NCI-H82 (cell line): ENCODE measurements at places on chromosomes 11 and 22.

DNA sequence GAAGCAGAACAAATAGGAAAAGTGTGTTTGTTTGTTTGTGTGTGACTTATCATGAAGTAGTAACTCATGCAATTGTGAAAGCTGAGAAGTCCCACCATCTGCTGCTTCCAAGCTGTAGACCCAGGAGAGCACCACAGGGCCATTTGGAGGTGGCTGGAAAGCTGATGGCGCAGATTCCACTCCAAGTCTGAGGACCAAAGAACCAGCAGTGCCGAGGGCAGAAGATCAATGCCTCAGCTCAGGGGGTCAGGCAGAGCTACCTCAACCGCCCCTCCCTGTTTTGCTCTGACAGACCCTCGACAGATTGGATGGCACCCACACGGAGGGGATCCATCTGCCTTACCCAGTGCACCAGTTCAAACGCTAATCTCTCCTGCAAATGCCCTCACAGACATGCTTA lies 896.2 kb downstream of the BRD1 start:
- no peak for DNase-seq

DNA sequence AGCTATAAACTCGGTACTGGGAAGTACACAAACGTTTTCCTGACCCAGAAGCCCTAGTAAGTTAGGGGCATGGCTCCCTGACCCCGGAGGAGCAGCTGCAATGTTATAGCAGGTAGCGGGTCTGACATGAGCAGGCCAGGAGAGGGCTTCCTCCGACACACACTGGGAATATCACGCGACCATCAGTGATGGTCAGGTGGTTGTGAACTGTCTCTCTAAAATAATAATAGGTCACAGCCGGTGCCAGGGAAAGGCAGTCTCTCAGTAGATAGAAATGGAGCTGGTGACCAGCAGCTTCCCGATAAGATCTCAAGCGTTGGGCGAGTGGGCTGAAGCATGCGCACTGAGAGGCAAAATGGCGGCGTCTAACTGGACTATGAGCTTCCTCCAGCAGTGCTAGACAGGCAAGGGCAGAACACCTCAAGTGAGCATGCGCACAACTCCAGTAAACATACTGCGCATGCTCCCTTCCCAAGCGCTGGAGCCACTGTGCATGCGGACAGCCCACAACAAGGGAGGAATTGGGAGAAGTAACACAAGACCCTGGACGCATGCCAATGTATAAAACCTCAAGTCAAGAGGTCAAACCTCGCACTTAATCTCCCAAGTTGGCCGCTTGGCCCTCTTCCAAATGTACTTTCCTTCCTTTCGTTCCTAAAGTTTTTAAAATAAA lies 22.3 kb upstream of the TESMIN start:
- no peak for DNase-seq

GRCh38 chr11:29129844-29130243 lies 887.0 kb downstream of the KCNA4 start:
- no peak for DNase-seq

GRCh38 chr22:25362883-25363240 lies 143.4 kb downstream of the CRYBB2 start:
- no peak for DNase-seq

- no peak for DNase-seq
Observed at GRCh38 chr11:73048446-73048845, 93.7 kb downstream of the FCHSD2 start.

GRCh38 chr11:3148990-3149851 lies 15.9 kb downstream of the OSBPL5 start:
- no peak for DNase-seq

DNA sequence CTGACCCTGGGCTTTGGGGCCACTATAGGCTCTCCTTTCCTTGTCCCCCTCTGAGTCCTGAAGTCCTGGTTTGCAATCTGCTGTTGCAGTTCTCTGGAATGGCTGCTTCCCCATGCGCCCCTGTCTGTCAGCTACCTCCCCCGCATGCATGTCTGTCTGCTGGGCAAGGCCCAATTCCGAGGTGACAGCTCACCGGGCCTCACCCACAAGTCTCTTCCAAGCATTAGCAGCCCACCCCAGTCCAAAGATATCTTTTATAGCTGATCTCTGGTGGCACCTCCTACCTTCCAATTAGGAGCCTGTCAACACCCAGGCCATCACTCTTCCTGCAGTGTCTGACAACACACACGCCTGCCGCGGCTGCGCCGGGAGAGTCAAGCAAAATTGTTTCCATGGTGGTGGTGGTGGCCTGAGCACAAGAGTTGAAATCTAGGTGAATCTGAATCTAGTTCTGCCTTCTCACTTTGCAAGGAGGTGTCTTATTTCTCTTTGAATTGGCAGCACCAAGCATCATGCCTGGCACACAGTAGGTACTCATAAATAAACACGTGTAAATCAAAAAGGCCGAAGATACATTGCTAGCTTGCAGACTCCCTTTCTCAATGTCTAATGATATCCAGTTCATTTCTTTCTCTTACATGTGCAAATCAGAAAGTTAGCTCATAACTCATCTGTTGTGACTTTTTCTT lies 1.2 kb upstream of the LMO2 start:
- no peak for DNase-seq

DNA sequence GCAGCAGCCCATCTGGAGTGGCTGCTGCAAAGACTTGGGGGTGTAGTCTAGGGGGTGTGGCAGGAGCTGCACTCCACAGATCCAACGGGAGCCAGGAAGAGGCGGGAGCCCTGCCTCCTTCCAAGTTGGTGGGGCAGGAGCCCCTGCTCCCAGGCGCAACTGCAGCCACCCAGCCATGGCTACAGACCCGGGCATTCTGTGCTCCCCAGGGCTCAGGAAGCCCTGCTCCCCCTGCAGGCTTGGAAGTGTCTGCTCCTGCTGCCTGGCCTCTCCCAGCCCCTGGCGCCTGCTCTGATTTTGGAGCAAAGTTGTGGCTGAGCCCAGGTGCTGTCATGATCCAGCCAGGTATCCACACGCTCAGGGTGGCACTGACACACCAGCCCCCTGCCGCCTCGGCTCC lies 58.5 kb downstream of the CCDC34 start:
- no peak for DNase-seq
